Stimulated activated CD4-positive, alpha-beta T cell treated with anti-CD3 and anti-CD28 coated beads, Interleukin-15, amount 100 ng/mL, for 1 hour (primary cell): ENCODE measurements at places on chromosomes 3 and 15.

GRCh38 chr3:120057626-120058025, 36.6 kb downstream of the GSK3B start:
- DNase-seq, result no peak

DNA sequence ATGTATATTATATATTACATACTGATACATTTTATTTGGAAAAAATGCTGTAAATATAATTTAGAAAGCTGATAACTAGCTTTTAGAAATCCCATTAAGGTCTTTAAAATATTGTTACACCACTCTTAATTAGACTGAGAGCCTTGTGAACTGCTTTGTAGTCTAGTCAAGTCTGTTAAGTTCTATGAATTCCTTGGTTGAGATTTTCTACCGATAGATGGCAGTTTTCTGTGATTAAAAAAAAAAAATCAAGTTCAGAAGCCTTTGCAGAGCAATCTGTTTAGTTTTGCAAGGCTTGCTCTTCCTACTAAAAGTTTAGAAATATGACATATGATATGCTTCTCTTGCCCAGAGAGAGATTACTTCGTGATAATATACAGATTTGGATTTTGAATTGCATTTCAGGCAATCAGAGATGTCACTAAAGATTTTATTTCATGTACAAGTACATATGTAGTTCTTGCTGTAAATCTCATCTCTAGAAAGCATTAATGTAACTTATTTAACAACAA, 60.4 kb upstream of the SLITRK3 start:
- DNase-seq, result no peak

- DNase-seq, result no peak
These were observed 107.6 kb downstream of the LRRK1 start for GRCh38 chr15:101026656-101027272.

DNA sequence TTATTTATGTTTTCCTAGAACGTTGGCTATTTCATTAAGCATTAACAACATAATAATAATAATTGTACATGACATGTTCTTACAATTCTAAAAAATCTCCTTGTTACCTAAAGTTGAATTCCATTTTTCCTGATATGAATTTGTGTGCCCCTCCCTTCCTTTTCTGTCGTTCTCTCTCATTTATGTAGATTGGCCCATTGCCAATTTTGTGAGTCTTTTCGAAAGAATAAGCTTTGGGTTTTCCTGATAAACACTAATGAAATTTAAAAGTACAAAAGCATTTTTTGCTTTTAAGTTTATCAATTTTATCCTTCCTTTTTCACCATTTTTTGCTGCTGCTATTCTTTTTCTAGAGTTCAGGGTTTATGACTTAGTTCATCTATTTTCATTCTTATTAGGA, 44.9 kb downstream of the PRR23E start:
- no peak for DNase-seq

GRCh38 chr15:77532846-77533245, 99.9 kb downstream of the LINGO1 start:
- no peak for DNase-seq

- DNase-seq, result no peak
These were observed 288.5 kb downstream of the VGLL3 start for GRCh38 chr3:86702381-86702958.

- no peak for DNase-seq
These were observed 38.2 kb downstream of the STAG1 start for GRCh38 chr3:136714020-136714419.

- DNase-seq, result no peak
These were observed 696 bp upstream of the SNRK start for GRCh38 chr3:43285644-43286043.

- no peak for DNase-seq
These were observed 318.6 kb downstream of the FHIT start for GRCh38 chr3:60932643-60933042.

DNA sequence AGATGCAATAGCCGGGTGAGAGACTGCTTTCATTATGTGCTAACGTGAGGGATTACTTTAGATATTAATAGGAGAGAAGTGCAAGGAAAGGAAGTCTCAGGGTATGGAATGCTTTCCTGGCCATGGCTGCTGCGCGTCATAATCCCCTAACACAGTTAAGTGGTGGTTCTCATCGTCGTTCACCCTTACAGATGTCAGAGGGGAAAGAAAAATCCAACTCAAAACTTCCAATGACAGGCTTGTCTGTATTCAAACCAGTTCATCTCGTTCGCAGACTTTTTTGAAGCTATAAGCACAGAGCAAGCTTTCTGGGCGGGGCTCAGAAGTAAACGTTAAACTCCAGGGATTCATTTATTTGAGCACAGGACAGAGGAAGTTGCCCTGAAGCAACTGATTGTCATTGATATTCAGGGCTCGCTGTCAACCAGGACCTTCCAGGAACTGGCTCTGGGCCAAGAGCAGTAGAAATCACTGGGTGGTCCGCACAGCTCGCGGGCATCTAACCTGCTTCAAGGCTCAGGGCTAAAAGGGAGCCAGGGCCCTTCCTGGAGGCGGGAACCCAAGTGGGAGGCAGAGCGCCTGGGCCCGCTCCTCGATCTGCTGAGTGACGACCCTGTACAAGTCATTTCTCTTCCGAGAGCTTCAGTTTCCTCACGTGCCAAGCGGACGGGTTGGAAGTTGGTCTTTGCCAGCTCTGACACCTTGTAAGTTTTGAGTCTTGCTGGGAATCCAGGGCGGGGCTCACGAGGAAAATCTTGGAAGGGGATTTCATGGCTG, 1.1 kb upstream of the LPP start:
- no peak for DNase-seq

DNA sequence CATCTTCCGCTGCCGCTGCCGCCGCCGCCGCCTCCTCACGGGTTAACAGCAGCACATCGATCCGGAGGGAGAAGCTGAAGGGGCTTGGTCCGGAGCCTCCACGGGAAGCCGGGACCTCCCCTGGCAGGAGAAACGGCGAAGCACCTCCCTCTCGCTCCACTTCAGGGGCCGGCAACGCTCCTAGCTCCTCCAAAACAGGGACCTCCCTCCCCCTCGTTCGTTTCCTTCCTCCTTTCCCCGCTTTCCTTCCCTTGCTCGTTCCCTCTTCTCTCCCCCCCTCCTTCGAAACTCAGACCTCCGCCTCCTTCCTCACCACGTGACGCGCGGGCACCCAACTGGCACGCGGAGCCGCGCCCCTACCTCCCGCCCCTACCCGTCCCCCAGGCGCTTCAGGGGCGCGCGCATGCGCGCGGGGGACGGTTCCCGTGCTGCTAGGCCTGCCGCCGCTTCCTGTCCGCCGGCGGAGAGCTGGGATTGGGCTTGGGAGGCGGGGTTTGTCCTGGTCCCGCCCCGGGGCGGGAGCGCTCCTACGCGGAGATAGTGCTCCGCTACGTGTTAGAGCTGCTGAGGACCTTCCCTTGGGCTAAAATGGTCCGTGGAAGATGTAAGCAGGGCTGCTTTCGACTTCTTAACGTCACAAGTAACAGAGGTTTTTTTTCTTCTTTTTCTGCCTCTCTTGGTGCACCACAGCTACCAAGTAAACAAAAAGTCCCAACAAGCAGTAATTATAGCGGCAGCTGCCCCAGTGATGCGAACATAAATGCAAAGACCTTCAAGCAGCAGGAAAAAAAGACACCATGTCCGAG, at the start of gene ADAM10:
Gene ADAM10, minus strand, starts transcription at position 176 of the 806 bp plus-strand sequence. Its CDS starts 173 bp downstream, at position 3.
- peak; percentile 98 for DNase-seq

DNA sequence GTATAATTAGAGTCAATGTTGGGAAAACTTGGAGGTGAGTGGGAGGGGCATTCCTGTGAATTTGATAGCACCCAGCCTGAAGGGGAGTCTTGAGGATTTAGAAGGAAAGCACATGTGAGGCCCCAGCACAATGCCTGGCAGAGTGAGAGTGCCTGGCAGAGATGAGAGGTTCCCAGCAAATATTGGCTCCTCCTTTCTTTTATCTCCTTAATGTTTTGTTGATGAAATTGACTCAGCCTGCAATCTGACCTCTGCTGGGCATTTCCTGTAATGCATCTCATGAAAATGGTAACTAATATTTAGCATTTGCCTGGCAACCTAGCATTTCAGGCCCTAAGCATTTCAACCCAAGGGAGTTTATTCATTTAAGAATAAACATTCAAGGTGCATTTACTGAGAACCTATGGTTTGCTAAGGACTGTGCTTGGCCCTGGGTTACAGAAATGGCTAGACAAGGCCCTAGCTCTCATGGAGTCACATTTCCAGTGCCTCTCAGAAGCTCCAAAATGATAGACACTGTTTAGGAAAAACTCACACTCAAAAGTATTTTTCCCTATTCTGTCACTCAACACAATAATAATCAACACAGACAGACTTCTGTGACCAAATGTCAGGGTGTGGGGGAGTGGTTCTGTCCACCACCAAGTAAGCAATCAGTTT, 19.0 kb downstream of the PDHB start:
- no peak for DNase-seq

DNA sequence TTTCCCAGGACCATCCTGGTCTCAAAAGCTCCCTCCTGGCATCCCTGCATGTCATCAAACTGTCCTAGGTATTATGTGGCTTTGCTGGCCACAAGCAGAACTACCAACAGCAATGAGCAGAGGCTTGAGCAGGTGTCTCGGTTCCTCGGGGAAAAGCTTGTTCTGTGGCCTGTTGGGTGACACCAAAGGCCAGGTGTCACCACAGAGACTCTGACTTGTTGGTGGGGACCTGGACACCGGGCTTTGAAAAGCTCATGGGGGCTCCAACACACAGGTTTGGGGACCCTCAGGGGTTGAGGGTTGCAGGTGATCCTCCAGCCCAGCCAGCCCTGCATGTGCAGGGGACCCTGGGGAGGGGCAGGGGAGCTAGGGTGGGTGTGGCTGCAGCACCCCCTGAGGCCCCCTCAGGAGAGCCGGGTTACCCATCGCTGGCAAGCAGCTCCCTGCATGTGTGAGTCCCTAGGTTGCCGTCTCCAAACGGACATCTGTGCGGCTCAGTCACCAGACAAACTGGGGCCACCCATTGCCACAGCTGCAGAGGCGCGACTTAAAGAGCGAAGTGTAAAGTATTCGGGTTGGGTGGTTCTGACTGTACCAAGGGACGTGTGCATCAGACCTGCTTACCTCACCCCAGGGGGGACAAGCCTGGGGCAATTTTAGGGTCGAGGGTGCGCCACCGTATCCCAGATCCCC, 140.1 kb downstream of the CHSY1 start:
- DNase-seq, result no peak

DNA sequence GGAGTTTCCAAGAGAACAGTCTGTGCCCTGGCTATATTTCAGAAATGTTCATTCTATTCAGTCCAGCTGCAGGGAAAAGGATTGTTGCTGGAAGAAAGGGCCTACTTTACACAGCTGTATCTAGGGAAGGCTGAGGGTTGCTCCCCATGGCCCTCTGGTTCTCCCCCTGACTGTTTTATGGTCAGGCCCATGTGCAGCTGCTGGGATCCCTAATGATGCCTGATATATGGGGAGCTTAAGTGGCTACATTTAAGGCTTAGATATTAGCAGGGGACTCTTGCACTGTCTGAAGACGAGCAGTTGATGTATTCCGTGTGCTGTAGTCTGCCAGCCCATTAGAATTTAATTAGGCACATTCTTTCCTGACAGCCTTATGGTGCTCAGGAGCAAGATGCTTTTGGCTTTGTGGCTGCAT, 72.0 kb downstream of the FAM43A start:
- DNase-seq, result no peak

- peak; percentile 30 for DNase-seq
These were observed 18.4 kb downstream of the CCK start for GRCh38 chr3:42247576-42248027.

DNA sequence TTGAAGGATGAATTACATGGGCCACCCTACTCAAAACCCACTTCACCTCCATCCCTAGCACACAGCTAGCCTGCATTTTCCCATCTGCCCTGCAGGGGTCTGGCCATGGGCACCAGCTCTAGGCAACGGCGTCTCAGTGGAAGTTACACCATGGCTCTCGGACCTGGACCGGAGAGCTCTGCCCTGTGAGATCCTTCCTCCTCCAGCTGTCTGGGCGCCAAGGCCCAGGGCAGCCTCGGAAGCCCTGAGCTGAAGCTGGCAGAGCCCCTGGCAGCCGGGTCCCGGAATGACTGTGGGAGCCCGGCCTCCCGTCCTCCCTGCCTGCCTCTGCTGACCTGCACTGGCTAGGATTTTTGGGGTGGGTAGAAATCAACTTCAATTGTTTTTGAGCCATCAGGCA, 98.9 kb downstream of the CHSY1 start:
- no peak for DNase-seq
